ENCODE measurements at places on chromosomes 1 and 21.

GRCh38 chr1:11788549-11789053 lies 17.2 kb downstream of the MTHFR start:
- DNase-seq = no peak

DNA sequence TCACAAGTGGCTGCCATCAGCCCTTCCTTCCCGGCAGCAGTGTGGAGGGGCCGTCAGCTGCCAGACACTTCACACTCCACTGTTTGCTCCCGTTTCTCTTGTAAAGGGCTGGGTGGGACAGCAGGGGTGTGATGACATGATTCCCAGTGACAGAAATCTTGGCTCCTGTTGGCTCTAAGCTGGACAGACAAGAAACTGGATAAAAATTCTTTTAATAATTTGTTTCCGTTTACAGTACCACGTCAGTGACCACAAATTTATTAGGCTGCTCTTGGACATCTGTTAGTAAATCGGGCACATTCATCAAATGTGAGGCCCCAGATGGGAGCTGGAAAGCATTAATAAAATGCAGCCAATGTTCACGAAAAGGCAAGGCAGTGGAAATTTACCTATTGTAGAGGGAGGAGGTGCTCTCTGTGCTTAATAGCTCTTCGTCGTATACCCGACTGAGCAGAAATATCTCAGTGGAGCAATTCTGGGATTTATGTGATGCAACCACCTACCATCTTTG lies 353.7 kb upstream of the GREM2 start:
- DNase-seq = no peak

GRCh38 chr1:26540351-26540750 lies 10.8 kb downstream of the RPS6KA1 start:
- no peak for DNase-seq

- DNase-seq = peak; percentile 78
These were observed 13.5 kb upstream of the ACBD6 start for GRCh38 chr1:180515857-180516388.

- peak; percentile 6 for DNase-seq
These were observed 18.0 kb upstream of the YTHDF2 start for GRCh38 chr1:28718586-28719331.

DNA sequence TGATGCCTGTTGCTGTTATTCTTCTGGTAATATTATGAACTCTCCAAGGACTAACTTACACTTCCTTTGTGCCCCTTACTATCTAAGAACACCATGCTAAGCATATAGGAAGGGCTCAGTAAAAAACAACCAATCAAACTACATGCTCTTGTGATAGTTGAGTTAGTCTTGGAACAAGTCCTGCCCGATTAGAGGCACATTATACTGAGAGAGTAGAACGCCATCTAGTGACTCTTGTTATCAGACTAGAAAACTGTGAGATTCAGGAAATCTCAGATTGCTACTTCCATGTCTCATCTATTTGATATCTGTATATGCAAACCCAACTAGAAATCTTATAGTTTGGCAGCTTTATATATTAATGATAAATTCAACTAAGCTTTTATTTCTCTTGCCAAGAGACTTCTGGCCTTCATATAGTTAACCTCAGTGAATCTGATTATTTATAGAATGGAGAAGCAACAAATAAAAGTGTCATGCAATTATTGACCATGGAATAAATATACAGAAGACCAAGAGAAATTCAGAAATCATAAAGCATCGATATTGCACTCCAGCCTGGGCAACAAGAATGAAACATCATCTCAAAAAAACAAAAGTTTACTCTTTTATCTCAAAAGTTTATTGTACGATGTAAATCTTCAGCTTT lies 7.8 kb upstream of the SRRM1 start:
- DNase-seq = peak; percentile 56
